ENCODE measurements at places on chromosomes 12 and 14.

DNA sequence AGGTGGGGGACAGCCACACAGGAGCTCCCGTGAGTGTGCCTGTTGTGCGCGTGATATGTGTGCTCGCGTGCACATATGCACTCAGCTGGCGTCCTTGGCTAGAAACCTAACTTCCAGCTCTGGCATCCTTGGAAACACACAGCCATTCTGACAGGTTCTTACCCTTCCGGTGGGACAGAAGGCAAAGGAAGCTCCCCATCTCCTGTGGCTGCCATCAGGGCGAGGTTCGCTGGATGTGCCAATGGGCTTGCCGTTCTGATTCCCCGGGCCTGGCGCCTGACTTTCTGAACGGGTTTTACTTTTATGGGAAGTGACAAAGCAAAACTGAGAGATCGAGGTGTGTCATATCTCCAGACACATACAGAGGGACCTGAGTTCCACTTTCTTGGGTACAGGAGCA lies 124.7 kb downstream of the PAPOLA start:
- DNase-seq, result no peak

DNA sequence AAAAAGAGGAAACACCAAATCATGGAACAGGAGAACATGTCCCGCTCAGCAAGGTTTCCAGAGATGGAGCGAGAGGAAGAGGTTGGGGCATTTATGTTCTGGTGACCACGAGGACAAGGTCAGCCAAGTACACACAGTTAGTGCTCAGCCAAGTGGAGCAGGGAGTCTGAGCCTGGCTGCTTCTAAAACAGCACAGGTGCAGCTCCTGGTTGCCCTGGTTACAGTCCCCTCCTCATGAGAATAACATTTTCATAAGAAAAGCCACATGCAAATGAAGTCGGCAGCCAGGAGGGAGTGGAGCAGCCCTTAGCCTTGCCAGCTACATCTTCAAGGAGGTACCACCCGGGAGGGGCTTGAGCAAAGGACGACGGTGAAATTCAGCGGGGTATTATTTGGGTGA lies 81.8 kb downstream of the NOS1 start:
- DNase-seq, result no peak

DNA sequence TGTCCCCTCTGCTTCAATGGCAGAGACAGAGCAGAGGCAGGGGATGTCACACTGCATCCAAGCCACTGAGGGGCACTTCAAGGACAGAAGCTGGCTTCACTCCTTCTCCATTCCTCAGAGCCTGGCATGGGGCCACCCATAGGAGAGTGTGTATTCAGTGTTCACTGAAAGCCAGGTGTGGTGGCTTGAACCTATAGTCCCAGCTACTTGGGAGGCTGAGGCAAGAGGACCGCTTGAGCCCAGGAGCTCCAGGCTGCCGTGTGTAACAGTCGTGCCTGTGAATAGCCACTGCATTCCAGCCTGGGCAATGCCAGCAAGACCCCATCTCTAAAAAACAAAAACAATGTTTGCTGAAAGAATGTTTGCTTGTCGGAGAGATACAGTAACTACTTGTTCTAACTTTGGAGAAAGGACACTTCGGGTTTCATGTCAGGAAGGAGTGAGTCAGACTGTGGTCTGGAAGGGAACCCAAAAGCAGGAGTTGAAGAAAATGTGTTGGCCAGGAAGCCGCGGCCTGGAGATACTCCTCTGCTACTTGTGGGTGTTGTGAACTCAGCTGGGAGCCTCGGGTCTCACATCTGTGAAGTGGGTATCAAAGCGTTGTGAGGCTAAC lies 43.4 kb downstream of the ELK3 start:
- DNase-seq, result peak; percentile 31

GRCh38 chr14:22492622-22493542 lies 96.1 kb downstream of the DAD1 start:
- DNase-seq, result no peak

- DNase-seq, result no peak
Observed at GRCh38 chr12:16881986-16882570, 276.1 kb upstream of the LMO3 start.

GRCh38 chr12:32893458-32893857 lies 3.1 kb downstream of the PKP2 start:
- DNase-seq, result no peak

GRCh38 chr14:93986955-93987354 lies 10.1 kb upstream of the CCDC197 start:
- no peak for DNase-seq

- DNase-seq, result no peak
Observed at GRCh38 chr12:49583366-49584094, 15.6 kb upstream of the MCRS1 start.

DNA sequence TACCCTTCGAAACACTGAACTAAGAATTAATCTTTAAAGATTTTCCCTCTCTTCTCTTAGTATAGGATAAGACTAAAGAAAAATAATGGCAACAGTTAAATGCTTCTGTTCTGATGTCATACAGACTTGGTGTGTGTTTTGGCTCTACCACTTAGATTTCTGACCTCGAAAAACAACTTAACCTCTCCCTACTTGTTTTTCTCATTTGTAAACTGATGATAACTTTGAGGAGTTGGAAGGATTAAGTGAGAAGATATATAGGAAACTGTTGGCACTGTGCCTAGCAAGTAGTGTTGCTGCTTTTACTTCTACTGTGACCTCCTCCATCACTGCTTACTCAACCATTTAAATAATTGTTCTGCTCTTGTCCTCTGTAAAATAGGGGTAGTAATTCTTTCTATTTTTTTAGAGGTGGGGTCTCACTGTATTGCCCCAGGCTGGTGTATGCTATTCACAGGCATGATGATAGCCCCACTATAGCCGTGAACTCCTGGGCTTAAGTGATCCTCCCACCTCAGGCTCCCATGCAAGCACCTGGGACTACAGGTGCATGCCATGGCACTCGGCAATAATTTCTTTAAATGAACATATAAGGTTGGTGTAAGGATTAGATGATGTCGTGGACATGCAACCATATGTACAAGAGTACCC lies 22.4 kb downstream of the PALS1 start:
- no peak for DNase-seq

- DNase-seq, result no peak
Observed at GRCh38 chr14:23113431-23114119, 5.5 kb downstream of the CEBPE start.

DNA sequence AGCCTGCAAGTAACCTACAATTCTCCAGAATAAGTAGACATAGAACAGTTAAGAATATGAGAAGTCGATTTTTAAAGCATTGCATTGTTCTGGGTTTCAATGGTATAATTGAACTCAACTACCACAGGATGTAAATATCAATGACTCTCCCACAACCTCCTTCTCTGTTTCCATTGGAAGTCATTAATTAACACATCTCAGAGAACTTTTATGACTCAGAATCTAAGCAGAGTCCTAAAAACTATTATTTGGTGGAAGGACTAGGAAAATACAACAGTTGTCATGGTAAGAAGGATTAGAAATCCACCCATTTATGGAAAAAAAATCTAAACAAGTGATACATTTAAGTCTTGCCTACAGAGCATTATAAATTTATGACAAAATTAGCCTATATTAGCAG lies 21.1 kb upstream of the CPNE8 start:
- no peak for DNase-seq

- DNase-seq, result no peak
Observed at GRCh38 chr14:68268197-68268596, 448.6 kb downstream of the RAD51B start.

DNA sequence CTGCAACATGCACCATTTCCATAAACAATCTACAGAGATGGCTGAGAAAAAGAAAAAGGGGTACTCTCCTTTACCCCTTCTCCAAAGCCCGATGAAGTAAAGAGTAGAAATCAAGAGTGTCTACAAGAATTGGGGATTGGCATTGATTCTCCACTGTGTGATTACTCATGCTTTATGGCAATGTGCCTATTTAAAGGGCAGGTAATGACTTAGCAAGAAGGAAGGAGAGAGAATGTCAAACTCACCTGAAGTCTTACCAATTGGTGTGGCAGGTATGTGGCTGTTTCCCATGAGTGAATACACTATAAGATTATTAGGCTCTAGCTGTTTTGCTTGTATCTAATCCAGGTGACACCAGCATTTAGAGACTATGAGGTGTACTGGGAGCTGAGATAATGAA lies 275.3 kb downstream of the CCER1 start:
- no peak for DNase-seq

GRCh38 chr12:89597770-89598169 lies 71.9 kb upstream of the POC1B start:
- DNase-seq, result no peak

- DNase-seq, result no peak
Observed at GRCh38 chr14:32564596-32564995, 235.5 kb downstream of the AKAP6 start.

DNA sequence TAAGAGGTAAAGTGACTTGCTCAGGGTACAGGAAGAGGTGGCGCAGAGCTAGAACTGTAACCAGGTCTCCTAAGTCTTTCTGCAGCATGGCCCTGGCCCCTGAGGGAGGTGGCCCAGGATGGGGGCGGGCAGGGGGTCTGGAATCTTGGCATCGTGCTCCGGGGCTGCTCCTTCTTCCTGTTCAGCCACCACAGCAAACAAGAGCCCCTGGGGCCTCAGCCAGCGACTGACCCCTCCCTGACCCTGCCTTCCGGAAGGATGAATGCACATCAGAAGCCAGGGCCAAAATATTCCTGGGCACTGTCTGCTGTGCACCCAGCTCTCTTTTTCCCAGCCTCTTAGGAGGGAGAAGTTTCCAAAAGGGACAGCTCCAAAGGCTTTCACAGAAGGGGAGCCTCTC lies 242.8 kb downstream of the DPF3 start:
- DNase-seq, result no peak

Measured in stimulated activated CD8-positive, alpha-beta memory T cell treated with anti-CD3 and anti-CD28 coated beads, Interleukin-12 subunit alpha, Interleukin-12 subunit beta, amount 100 ng/mL, for 4 hours (primary cell).